ENCODE measurements at places on chromosomes 3 and 15.

DNA sequence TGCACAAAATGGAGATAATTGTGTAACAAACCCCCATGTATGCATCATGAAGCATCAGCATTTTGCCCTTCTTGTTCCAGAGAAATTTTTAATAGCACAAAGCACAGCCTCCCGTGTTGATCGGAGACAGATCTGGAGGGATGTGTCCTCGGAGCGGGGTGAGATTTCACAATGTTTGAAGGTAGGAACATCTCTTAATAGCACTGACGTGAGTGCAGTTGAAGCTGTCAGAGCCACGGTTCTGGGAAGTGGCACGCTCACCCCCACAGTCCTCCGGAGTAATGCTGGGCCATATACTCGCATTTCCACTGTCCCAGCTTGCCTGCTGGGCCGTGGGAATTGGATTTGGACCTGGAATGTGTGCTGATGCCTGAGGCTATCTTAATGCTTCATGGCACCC is 24.1 kb downstream of the ARPP21 start:
- DNase-seq, result no peak

GRCh38 chr3:42663581-42664437 is 10.3 kb downstream of the ZBTB47 start:
- DNase-seq, result no peak

GRCh38 chr15:55241891-55242290 is 45.1 kb upstream of the RSL24D1 start:
- no peak for DNase-seq

- DNase-seq, result no peak
Observed at GRCh38 chr15:74250266-74250665, 14.1 kb downstream of the CCDC33 start.

DNA sequence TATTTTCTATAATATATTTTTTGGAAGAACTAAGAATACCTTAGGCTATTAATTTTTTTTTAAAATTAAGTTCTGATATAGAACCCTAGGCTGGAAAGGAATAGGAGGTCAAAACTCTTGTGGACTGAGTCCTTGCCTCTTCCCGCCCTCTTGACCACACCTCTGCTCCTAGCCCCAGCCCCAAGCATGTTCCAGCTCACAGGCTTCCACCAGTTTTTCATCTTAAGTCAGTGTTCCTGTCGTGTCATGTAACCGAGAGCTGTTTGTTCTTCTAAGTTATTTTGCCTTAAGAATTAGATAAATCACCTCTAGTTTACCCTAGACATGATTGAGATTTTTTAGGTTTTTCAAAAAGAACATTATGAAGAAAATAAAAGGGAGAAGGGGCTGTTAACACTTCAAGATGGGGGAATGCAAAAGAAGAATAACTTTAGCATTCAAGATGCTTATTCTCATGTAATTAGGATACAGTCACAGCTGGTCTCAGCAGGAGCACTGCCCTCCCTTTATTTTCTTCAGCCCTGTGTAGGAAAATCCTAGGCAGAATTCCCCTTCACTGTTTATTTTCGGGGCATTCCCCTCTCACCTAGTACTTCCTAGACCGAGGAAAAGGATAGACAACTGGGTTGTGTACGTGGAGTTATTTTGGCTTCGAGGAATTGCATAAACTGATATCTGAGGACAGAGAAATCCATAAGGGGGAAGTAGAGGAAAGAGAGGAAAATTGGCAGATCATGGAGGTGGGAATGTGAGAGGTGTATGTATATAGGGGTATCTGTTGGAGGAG is 110.2 kb downstream of the CMSS1 start:
- DNase-seq, result no peak

GRCh38 chr15:51493892-51494291 is 128.7 kb downstream of the DMXL2 start:
- no peak for DNase-seq

DNA sequence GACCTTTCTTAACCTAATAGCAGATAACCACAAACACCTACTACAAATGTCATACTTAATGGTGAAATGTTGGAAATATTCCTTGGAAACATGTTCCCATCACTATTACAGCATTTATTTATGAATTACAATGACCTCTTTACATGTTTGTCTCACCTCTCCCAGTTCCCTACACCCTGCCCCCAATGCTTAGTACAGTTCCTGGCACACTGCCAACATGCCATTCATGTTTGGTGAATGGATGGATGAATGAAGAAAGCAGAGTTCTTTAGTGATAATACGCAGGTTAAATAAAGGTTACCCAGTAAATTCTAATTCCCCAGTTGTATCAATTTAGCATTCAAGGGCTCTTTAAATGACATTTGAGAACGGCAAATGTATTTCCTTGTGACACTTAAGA is 259.9 kb upstream of the ATP11B start:
- DNase-seq, result peak; percentile 54

GRCh38 chr15:72540606-72541237 is 66.6 kb downstream of the ARIH1 start:
- DNase-seq, result no peak

DNA sequence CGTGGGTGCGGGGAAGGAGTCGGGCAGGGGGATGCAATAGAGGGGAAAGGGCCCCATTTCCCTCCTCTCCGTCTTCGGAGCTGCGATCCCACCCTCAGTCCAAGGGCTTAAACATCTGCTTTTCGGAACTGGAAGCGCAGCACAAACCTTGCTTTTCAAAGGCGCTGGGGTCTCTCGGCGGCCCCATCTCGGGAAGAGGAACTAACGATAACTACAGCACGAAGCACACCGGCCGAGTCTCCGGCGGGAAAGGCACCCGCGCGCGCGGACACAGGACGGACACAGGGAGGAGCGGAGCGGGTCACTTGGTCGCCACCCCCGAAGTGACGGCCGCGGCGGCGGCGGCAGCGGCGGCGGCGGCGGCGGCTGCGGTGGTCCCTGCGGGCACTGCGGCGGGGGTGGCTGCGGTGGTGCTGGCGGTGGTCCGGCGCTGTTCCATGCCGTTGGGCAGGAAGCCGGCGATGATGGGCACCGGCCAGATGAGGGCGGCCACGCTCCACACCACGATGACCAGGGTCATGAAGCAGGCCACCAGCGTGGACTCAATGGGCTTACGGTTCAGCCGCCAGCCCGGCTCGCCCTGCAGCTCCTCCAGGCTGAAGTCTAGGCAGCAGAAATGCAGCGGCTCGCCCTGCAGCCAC is 1.1 kb downstream of the TMEM158 start:
- DNase-seq, result peak; percentile 69

DNA sequence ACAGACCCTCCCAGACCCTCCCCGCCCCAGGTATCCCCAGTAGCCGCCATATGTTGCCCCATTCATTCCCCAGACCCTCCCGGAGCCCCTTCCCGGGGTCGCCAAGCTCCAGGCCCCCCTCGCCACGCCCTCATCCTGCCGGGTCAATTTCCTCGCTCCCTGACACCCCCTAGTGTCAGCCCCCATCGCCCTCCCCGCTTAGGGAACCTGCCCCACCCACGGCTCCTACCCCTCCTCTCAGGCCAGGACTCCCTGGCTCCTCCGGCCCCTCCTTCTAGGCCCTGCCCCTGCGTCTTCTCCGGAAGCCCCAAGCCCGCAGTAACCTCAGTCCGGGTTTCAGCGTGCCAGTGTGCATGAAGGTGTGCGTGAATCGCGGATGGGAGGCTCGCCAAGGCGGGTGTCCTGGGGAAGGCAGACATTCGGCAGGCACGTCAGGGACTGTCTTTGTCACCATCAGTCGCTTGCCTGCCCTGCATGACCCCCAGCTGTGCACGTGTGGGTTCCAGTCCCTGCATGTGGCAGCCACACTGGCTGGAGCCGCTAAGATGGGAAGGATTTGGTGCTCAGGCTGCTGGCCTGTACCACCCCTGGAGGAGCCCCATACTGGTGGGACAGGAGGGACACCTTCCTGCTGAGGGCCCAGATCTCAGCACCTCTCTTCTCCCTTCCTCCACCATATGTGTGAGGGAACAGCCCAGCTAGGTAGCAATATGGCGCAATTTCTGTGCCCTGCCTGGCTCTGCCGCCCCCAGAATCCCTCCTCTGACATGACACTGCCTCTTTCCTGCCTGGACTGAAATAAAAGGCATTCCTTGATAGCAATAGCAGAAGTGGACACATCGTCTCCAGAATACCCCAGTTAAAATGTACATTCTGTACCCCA is 693 bp downstream of the DISP2 start:
- no peak for DNase-seq

GRCh38 chr15:58682234-58682633 is 67.3 kb downstream of the ADAM10 start:
- DNase-seq, result no peak

DNA sequence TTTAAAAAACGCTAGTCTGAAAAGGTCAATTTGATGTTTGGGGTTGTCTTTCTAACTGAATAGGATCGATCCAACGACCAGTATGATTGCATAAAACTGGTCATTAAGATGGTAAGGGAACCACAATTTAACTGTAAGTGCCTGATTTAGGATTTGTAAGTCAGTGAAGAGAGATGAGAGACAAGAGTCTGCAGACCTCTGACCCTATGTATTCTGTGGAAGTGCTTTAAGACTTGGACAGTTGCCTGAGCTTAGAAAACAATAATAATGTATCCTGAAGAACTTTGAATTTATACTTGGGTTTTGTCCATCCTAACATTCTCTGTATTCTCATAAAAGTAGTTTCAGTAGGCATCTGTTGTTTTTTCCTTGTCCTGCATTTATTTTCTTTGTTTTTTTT is 221.4 kb upstream of the SUCLG2 start:
- DNase-seq, result no peak

DNA sequence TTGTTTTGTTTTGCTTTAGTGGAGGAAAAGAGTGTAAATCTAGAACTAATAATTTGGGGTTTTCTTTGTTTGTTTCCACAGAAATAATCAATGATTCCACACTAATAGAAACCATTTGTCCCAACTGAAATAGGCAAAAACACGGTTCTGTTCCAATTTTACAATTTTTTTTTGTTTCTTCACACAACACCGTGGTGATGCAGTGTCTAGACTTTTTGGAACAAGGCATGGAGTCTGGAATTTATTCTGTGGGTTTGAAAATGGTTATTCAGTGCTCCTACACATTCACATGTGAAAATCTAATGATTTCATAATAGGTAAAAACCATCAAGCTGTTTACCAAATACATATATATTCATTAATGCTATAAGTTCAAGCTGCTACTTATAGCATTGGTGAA is 629.0 kb upstream of the TGFBR2 start:
- no peak for DNase-seq

DNA sequence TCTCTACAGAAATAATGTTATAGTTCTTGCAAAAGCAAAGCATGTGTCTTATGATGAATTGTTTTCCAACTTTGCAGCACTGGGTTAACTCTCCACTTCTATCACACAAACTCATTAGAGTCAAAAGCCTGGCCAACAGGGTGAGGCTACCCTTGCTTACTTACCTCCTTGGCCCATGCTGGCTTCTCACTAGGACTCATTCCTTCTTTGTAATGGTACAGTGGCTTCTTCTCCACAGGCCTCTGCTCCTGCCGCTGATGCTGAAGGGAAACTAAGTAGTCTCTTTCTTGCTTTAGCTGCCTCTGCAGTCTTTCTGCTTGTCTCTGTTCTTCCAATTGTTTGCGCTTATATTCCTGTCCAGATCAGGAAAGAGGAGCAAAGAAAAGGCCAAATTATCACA is 111.5 kb upstream of the SLC2A2 start:
- no peak for DNase-seq

GRCh38 chr3:194608981-194609380 is 24.2 kb downstream of the TMEM44 start:
- DNase-seq, result no peak

- DNase-seq, result no peak
Observed at GRCh38 chr3:172213200-172213599, 173.8 kb downstream of the FNDC3B start.

- DNase-seq, result peak; percentile 45
Observed at GRCh38 chr3:125585595-125586223, 9.6 kb downstream of the OSBPL11 start.

GRCh38 chr15:66237513-66238235 is 15.9 kb downstream of the MEGF11 start:
- DNase-seq, result no peak

GRCh38 chr3:131142580-131142979 is 115.9 kb downstream of the NEK11 start:
- no peak for DNase-seq

DNA sequence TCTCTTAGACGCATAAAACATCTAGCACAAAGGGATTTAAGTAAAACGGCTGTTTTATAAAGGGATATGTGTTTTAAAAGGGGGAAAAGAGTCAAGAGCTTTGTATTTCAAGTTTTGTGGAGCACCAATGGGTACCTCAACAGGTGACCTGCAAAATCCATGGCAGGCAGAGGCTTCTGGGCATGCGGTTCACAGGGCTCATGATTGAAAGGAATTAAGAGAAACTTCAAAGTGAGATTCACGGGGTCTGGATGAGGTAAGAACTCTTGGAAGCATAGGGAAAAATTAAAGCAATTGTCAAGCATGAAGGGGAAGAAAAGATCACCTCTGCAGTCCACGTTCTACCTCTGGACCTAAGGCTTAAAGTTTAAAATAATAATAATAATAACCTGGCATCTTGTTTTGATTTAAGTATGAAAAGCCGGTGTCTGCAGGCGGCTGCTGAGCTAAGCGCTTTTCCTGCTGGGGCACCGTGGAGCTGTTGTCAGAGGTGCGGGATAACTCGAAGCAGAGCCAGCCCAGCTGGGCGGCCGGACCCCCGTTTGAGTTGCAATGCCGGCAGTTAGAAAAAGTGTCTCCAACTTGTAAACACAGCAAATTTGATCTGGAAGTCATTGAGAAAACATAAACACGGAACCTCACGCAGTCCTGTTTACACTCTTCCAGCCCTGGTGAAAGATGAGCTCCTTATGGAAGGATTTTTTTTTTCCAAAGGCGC is 40.5 kb downstream of the HES1 start:
- DNase-seq, result no peak

GRCh38 chr3:162879021-162879562 is 1382.5 kb downstream of the OTOL1 start:
- no peak for DNase-seq

DNA sequence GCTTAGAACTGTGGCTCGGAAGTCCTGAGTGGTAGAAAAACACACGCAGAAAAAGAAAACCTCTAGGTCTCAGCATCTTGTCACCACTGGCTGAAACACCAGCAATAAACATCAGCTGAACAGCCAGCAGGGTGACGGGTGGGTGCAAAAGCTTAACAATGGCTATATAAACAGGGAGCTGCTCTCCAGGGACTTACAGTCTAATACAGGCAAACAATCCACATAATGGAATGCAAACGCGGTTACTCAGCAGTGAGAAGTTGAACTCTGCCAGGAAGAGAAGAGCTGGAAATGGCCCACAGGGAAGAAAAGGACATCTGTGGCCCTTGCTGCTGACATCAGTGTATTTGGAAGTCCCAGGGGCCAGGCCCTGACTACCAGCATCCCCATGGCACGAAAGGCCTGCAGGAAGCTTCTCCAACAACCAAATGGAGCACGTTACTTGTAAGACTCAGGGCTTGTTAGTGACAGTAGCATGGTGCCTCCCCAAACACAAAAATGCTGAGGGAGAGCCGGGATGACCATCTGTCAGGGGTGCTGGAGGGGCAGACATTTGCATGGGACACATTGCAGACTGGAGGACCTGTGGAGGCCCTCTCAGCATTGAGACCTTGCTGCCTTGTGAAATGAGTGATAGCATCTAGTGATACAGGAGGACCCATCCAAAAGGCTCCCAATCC is 3.0 kb downstream of the HEG1 start:
- DNase-seq, result no peak

- DNase-seq, result no peak
Observed at GRCh38 chr15:42825599-42825998, 88.7 kb upstream of the CDAN1 start.

GRCh38 chr3:146561879-146562278 is 17.5 kb upstream of the PLSCR1 start:
- no peak for DNase-seq

Measured in NCI-H2029 (cell line).